Stimulated activated CD8-positive, alpha-beta memory T cell treated with anti-CD3 and anti-CD28 coated beads, Interleukin-4, amount 100 ng/mL, for 1 hour (primary cell): ENCODE measurements at places on chromosomes 13 and 19.

GRCh38 chr19:51439021-51439465 lies 19.2 kb downstream of the SIGLEC8 start:
- no peak for DNase-seq

DNA sequence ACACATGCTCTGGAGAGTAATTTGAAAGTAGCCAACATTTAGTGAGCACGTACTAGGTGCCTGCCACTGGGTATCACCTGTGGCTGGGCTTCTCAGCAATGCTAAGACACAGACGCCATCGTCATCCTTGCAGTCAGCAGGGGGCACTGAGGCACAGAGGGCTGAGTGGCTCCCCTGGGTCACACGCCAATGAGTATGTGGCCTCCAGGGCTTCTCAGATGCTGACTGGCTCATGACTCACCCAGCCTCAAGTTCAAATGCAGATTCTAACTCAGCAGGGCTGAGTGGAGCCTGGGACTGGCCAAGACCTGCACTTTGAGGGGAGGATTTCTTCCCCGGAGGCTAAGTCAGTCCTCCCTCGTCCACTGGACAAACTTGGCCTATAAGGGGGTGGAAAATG lies 115.1 kb upstream of the CACNA1A start:
- no peak for DNase-seq

DNA sequence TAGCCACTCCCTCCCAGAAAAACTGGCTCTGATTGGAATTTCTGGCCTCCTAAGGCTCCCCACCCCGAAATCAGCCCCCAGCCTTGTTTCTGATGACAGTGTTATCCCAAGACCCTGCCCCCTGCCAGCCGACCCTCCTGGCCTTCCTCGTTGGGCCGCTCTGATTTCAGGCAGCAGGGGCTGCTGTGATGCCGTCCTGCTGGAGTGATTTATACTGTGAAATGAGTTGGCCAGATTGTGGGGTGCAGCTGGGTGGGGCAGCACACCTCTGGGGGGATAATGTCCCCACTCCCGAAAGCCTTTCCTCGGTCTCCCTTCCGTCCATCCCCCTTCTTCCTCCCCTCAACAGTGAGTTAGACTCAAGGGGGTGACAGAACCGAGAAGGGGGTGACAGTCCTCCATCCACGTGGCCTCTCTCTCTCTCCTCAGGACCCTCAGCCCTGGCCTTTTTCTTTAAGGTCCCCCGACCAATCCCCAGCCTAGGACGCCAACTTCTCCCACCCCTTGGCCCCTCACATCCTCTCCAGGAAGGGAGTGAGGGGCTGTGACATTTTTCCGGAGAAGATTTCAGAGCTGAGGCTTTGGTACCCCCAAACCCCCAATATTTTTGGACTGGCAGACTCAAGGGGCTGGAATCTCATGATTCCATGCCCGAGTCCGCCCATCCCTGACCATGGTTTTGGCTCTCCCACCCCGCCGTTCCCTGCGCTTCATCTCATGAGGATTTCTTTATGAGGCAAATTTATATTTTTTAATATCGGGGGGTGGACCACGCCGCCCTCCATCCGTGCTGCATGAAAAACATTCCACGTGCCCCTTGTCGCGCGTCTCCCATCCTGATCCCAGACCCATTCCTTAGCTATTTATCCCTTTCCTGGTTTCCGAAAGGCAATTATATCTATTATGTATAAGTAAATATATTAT lies 6.1 kb downstream of the FOSB start:
- no peak for DNase-seq

- no peak for DNase-seq
Observed at GRCh38 chr13:42569576-42570344, 4.2 kb upstream of the TNFSF11 start.

DNA sequence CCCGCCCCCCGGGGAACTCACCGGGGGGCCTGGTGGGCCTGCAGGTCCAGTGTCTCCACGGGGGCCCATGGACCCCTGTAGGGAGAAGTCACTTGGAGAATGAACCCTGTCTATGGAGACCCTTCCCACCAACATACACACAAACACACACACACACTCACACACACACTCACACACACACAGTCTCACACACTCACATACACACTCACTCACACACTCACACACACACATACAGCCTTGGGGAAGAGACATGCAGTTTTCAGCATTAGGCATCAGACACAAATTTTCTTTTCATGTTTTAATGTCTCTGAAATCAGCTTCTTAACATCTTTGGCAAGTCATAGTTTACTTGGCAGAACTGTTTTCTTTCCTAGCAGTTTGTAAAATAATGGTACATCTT lies 31.0 kb upstream of the OLFM2 start:
- DNase-seq: no peak

GRCh38 chr13:108188260-108188659 lies 27.1 kb downstream of the LIG4 start:
- no peak for DNase-seq

DNA sequence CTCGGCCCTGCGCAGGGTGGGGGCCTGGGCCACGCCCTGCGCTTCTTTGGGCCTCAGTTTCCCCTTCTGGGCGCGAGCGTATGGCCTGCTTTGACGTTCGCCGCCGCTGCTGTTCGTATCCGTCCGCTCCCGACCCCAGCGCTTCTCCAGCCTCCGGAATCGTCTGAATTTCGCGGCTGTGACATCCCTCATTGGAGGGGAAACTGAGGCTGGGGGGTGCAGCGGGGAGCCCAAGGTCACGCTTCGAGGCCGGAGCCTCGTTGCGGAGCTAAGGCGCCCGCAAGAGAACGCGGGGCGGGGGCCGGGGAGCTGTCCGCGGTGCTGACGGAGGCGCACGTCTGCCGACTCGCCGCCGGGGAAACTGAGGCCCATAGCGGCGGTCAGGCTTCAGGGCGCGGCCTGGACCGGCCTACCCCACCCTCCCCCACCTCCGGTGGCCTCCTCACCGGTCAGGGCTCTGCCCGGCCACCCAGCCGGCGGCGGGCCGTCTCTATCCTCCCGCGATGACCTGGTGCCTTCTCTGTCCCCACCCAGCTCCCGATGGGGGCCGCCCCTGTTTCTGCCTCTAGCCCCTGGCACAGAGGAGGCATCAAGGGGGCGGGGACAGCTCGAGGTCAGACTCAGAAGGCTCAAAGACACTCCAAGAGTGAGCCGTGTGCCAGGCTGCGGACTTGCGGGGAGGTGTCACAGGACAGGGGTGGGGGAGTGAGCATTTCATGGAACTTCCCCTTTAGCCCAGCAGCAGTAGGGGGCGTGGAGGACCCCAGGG lies 3.0 kb upstream of the APC2 start:
- DNase-seq: no peak

DNA sequence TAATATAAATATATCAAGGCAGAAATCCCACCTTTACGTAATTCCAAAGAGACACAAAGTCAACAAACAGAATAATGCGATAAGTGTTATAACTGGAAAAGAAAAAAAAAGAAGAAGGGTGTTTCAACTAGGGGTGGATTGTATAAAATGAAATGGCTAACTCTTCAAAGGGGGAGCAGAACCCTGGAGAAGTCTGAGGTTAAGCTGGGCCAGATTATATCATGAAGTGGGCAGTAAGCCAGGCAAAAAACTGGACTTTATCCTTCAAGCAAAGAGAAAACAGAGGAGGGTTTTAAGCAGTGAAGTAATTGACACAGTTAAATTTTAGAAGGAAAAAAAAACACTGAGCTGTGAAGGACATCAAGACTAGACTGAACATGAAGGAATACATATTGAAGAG lies 41.9 kb downstream of the TBC1D4 start:
- no peak for DNase-seq

DNA sequence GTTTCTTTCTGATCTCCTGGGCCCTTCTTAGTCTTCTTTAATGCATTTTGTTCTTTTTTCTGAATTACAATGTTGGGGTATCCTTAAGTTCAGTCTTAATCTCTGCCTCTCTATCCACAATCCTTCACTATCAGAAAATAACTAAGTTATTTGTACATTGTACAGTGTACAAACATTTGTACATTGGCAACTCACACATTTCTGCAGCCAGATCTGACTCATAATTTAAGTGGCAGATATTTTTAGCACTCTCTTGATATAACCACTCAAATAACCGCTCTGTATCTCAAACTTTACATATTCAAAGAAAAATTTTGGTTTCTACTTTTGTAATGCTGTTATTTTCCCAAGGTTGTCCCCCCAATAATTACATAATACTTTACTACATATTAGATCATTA lies 691.1 kb upstream of the SPRY2 start:
- no peak for DNase-seq

- no peak for DNase-seq
Observed at GRCh38 chr19:12946092-12946721, 545 bp downstream of the RAD23A start.

GRCh38 chr19:51509823-51510660 lies 8.4 kb upstream of the SIGLEC12 start:
- no peak for DNase-seq

DNA sequence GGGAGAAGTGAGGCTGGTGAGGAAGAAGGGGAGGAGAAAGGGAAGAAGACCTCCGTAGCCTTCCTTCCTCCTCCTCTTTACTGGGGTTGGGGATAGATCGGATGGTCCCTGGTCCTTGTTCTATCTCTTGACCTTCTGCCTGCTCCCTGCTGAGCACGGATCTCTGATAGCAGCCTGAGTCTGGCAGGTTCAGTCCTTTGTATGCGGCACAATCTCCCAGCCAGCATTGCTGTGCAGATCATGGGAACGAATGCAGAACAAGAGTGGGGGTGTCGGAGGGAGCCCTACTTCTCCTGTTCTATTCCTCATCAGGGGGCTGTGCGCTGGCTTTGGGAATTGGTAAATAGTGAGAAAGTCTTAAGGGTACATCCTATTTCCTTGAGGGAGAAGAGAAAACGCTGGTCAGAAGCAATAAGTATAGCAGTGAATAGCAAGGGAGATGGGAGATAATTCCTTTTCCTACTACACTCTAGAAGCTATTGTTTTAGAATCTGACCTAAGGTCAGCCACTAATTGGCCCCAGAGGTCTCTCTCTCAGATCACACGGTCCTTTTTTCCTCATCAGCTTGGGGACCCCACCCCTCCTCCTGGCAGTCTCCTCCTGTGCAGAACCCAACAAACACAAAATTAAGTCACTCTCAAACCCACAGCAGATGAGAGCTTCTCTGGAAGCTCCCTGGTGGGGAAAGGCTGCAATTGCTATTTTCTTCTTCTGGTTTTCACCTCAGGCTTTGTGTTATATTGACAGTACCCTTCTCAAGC lies 41.0 kb downstream of the KL start:
- no peak for DNase-seq

- no peak for DNase-seq
Observed at GRCh38 chr13:60328073-60328472, 68.9 kb upstream of the TDRD3 start.

- DNase-seq: no peak
Observed at GRCh38 chr13:43135516-43135915, 112.1 kb downstream of the DNAJC15 start.

- no peak for DNase-seq
Observed at GRCh38 chr13:43167731-43168130, 144.3 kb downstream of the DNAJC15 start.

DNA sequence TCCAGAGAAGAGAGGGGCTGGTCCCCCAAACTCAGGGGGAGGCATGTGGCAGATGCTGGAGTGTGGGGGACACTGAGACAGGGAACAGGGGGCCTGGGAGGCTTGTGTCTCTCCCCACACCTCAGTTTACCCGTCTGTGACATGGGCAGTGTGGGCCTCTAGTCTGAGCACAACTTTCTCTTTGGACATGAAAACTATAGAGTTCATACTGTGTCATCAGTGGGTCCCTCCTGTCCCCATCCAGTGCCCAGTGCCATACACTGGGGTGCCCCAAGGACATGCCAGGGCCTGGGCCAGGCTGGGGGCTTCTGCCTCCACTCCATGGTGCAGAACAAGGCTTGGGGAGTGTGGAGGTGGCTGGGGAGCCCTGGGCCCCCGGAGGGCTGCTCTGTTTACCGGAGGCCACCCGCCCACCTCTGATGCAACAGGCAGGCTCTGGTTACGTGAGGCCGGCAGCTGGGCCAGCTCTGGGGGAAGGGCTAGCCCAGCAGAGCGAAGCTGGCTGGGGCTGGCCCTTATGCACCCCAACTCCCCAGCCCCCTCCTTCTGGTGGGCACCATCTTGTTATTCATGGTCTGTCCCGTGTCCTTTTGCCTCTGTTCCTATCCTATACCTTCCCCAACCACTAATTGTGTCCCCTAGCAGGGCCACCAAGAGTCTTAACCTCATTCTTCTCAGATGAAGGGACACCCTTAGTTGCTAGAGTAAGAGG lies 1.9 kb upstream of the MEF2B start:
- no peak for DNase-seq

- no peak for DNase-seq
Observed at GRCh38 chr19:40630571-40631160, 29.5 kb downstream of the LTBP4 start.

- no peak for DNase-seq
Observed at GRCh38 chr13:49977992-49978391, 18.9 kb upstream of the TRIM13 start.

- DNase-seq: no peak
Observed at GRCh38 chr13:94535231-94535630, 55.7 kb upstream of the DCT start.

DNA sequence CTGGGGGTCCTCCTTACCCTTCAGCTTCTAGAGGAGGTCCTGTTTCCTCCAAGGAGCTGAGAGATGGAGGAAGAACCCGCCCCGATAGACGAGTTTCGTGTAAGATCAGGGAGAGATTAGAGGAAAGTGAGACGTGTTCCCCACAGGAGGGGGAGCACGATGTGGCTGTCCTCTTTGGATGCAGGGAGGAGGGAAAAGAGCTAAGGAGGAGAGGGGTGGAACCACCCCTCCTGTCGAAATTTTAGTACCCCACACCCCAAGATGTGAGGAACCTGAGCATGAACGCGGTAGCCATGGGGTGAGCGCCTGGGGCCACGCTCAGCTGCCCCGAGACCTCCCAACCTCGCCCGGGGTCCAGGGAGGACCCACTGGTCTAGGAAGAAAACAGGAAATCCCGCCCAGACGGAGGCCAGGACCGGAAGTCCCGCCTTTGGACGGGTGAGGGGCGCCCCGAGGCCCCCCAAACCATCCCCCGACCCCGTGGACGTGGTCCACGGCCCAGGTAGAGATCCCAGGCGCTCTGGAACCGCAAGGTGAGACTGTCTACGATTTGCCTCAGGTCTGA lies 1.2 kb downstream of the AKT1S1 start:
- DNase-seq: no peak

- DNase-seq: no peak
Observed at GRCh38 chr19:56348289-56348877, 33.7 kb upstream of the ZSCAN5A start.
